ENCODE measurements at places on chromosomes 1 and 21.

GRCh38 chr1:9451081-9451480 lies 88.2 kb upstream of the SLC25A33 start:
- no peak for DNase-seq

DNA sequence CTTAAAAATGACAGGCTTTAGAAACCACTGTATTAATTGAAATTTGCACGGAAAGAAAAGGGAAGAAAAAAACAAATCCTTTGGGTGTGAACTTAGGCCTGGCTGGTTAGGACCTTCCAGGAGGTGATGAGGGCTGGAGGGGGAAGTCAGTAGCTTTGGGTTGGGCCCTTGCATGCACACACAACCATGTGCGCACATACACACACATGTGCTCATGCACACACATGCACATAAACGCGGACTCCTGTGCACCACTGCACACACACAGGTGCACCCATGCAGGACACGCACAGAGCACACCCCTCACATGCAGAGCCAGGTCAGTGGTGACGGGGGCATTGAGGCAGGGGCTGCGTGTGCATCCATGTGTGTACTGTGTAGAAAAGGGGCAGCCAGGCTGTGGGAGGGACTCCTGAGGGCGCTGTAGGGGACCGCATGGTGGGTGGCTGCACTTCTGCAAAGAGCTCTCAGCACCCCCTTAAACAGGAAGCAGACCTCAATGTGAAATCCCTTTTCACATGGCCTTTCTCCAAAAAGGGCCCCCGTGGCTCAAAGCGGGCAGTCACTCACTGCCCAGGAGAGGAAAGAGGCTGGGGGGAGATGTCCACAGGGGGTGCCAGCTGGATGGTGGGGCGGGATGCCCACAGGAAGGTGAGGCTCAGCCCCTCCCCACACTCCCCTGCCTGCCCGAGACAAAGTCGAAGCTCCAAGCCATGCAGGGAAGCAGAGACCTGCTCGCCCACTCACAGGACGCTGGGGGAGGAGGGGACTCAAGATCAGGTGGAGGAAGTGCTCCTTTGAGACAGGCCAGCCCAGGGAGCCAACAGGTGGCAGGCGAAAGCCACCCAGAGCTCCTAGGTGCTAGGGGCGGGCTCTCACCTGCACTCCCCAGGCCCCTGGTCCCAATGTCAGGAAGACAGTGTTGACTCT lies 95.2 kb downstream of the ITPKB start:
- DNase-seq = no peak

GRCh38 chr1:220339581-220339980 lies 67.3 kb upstream of the RAB3GAP2 start:
- no peak for DNase-seq

GRCh38 chr1:224770336-224770693 lies 154.2 kb downstream of the CNIH3 start:
- DNase-seq = no peak

GRCh38 chr1:17881761-17882160 lies 126.6 kb downstream of the ACTL8 start:
- DNase-seq = no peak

- DNase-seq = no peak
These were observed 35.7 kb downstream of the MRPS6 start for GRCh38 chr21:34109075-34109474.

DNA sequence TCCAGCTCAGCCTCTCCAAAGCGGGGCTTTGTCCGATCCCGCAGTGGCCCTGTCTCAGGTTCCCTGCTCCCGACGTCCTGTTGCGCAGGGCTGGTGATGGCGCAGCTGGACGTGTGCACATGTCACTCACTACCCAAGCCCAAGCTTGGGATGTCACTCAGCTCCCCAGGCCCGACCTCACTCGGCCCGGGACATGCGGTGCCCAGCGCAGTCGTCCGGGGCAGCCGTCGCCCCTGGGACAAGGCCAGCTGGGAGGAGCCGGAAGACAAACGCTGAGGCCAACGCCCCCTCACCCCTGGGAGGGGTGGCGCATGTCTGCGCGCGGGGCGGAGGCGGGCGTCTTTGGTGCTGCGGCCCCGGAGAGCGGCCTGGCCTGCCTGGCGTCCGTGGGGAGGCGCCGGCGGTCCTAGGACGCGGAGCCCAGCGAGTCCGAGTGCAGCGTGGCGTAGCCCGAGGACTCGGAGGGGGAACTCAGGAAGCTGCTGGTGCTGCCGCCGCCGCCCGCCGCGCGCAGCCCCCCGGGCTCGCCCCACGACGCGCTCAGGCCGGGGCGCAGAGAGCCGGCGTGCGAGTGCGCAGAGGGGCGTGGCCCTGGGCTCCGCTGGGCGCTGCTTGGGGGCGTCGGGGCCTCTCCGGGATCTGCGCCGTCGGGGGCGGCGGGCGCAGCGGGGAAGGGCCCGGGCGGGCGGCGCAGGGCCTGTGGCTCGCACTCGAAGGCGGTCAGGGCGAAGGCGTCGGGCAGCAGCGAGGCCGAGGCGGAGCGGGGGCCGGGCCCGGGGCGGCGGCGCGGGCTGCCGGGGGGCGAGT lies 5.2 kb downstream of the HES3 start:
- no peak for DNase-seq

DNA sequence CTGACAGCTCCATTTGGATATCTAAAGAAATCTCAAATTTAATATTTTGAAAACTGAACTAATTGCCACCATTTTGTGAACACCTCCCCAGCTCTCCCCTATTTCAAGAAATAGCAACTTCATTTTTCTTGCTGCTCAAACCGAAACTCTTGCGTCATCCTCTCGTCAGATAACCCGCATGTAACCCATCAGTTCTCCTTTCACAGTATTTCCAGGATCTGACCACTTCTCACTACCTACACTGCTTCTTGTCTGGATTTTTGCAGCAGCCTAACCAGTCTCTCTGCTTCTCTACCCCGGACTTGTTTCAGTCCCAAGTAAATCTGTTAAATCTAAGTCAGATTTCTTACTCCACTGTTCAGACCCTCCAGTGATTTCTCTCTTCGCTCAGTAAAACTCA lies 75.6 kb downstream of the MTR start:
- DNase-seq = no peak

- no peak for DNase-seq
These were observed 415.4 kb downstream of the PTBP2 start for GRCh38 chr1:97136996-97137395.

Data from hematopoietic multipotent progenitor cell (in vitro differentiated cells).